Stimulated activated CD8-positive, alpha-beta memory T cell treated with anti-CD3 and anti-CD28 coated beads, Interleukin-4, amount 100 ng/mL, for 24 hours (primary cell): ENCODE measurements at places on chromosomes 16 and 17.

GRCh38 chr16:89023621-89024511 lies 46.9 kb upstream of the CBFA2T3 start:
- DNase-seq: no peak

DNA sequence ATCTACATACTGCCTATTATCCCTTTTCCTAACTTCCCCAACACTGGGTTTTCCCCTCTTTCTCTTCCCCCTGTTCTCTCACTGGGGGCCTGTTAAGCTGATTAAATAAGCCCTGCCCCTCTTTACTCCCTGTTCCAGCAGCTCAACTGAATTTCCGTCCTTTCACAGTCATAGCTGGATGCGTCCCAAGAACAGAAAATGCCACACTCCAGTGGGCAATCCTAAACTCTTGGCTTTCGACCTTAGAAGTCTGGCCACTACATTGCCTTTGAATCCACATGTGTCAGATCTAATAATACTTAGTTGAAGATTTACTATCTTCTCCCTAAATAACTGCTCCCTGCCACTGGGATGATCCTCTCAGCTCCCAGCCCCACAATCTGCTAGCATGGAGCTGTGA lies 34.5 kb downstream of the KCNJ16 start:
- no peak for DNase-seq

DNA sequence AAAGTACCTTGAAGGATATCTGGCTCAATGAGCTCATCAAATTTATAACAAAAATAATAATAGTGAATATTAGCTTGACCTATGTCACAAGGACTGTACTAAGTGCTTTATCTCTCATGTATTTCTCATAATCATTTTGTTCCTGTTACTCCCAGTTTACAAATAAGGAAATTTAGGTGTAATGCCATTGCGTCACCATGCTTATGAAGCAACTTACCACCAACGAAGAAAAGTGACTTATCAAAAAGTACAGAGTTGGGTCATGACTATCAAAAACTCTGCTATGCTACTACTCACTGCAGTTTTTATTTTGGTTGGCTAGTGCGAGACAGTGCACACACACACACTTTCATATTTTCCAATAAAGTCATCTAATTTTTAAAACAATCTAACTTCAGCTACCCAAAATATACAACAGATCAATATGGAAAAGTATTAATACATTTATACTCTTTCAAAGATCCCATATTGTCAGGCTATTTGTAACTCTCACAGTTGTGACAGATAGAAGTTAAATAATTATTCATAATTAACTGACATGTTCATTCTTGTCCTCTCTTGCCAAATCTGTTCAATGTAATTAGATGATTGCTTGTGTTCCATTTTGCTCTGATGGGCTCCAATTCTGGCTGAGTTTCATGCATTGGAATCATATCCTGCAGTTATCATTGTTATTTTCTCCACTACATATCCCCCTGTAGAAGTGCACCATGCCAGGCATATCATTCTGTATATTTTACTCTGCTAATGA lies 119.4 kb downstream of the KCNJ2 start:
- DNase-seq: no peak

- no peak for DNase-seq
Measured at GRCh38 chr17:44610331-44610730, 45.9 kb upstream of the MEIOC start.

GRCh38 chr17:69625474-69625873 lies 211.0 kb downstream of the MAP2K6 start:
- no peak for DNase-seq

DNA sequence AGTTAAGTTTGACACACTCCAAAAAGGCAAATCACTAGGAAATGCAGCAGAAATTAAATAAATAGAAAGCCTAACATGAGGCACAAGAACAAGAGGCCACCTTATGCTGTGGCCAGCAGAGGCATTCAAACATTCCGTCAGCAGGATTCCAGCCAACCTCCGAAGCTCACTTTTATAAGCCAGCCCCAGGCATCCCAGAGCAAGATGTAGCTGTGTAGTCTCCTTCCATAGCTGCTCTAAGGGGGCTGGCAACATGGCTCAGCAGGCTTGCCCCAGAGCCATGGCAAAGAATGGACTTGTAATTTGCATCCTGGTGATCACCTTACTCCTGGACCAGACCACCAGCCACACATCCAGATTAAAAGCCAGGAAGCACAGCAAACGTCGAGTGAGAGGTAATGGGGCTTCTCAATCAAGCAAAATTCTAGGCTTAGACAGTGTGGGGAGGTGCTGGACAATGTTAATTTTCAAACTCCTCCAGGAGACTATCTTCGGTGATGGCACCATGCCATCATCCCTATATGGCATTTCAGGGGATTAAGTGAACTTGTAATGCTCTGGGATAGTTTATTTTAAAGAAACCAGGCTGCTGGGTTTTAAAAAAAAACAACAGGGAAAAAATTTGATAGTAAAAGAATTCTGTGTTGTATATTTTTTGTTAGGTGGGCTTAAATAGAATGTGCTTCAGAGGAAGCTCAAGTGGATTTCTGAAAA lies at the start of gene CLEC3A:
Gene CLEC3A, plus strand, starts transcription at position 202 of the 714 bp plus-strand sequence. Its CDS starts 79 bp downstream, at position 281.
- DNase-seq: no peak

- DNase-seq: peak; percentile 22
Measured at GRCh38 chr17:31068291-31068690, 26.5 kb upstream of the NF1 start.
